ENCODE measurements at places on chromosomes 16 and 17.

GRCh38 chr17:606508-607250 lies 108.0 kb downstream of the VPS53 start:
- DNase-seq: no peak

DNA sequence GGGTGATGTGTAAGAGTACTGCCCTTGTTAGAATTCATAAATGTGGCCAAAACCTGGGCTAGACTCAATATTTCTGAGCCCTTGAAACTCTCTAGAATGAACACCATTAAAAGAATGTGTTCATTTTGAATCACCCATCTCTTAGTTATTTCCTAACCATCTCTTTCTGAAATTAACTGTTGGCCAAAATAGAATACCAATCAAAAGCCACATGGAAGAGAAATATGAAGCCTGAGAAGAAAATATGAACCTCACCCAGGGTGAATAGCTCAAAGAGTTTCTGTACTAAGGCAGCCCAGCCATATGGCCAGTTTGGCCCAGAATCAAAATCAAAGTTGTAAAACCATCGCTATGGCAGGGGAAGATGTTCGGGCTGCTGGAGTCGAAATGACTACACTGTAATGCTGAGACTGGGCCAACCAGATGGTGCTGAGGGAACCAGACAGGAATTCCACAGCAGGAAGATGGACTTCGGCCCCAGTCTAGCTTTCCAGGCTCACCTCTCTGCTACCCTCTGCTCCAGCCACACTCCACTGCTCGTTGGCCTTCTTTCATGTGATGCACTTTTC lies 154.3 kb upstream of the ZFHX3 start:
- DNase-seq: no peak

- DNase-seq: no peak
These were observed 16.1 kb downstream of the GOT2 start for GRCh38 chr16:58717994-58718393.

DNA sequence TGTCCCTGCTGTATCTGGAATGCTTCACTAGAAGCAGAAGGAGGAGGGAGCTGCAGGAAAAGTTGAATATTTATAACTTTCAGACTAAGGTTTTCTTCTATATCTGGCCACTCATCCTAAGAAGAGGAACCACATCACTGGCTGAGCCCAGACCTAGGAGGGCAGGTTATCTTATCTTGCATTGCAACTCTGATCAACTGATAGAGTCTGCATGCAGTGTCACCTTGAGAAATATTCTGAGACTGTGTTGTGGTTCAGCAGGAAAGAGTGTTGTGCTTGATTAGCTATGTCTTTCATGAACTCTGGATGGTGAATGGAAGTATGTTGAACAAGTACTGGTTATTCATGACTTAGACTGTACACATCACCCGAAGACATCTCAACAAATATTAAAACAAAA lies 460.0 kb downstream of the TOX3 start:
- DNase-seq: no peak

- DNase-seq: no peak
These were observed 2.1 kb downstream of the TAF1C start for GRCh38 chr16:84184775-84185174.

DNA sequence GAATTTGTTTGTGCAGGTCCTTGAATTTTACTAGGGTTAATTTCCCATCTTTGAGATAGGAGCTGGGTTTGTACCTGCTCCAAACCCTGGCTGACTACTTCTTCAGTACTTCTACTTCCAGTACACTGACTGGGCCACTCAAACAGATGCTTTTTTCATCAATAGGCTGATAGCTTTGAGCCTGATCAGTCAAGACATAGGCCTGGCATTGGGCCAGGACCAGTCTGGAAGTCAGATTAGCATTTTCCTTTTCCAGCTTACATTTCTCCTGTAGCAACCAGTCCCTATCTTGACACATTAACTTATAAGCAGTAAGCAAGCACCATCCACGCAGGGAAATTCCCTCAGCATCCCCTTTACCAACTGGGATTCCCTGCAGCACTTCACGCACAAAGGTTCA lies 7.5 kb upstream of the TMEM101 start:
- no peak for DNase-seq

GRCh38 chr17:71632328-71632727 lies 488.5 kb upstream of the SOX9 start:
- DNase-seq: no peak

- DNase-seq: no peak
These were observed 5.3 kb upstream of the NTN3 start for GRCh38 chr16:2465653-2466415.

- DNase-seq: no peak
These were observed 279.4 kb upstream of the ELAC2 start for GRCh38 chr17:13297183-13297582.

- peak; percentile 34 for DNase-seq
These were observed at the start of gene GPRC5B for GRCh38 chr16:19884611-19885450. Gene GPRC5B (minus strand): TSS chr16:19884848. CDS start chr16:19872845, 12,003 bp downstream.

- DNase-seq: no peak
These were observed 201.2 kb upstream of the ERCC4 start for GRCh38 chr16:13718748-13719147.

DNA sequence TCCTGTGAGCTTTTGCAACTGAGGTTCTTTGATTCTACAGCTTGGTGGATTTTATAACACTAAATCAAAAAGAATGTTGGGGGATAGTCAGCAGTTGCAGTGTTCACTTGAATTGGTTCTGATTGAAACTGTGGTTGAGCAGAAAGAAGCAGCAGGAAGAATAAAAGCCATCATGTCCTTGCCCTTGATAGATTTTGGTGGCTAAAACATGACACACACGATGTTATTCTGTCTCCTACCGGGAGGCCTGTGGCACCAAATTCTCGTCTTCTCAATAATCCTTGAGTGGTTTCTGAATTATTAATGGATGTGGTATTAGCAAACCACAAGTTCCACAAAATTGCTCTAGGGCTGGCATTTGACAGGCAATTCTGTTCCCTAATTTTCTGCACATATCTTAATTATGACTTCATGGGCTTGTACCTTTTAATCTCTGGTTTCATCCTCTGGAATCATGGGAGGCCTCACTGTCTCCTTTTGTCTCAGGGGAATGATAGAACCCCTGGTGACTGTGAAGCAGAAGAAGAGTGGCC lies 338.2 kb downstream of the SNX29 start:
- DNase-seq: no peak

DNA sequence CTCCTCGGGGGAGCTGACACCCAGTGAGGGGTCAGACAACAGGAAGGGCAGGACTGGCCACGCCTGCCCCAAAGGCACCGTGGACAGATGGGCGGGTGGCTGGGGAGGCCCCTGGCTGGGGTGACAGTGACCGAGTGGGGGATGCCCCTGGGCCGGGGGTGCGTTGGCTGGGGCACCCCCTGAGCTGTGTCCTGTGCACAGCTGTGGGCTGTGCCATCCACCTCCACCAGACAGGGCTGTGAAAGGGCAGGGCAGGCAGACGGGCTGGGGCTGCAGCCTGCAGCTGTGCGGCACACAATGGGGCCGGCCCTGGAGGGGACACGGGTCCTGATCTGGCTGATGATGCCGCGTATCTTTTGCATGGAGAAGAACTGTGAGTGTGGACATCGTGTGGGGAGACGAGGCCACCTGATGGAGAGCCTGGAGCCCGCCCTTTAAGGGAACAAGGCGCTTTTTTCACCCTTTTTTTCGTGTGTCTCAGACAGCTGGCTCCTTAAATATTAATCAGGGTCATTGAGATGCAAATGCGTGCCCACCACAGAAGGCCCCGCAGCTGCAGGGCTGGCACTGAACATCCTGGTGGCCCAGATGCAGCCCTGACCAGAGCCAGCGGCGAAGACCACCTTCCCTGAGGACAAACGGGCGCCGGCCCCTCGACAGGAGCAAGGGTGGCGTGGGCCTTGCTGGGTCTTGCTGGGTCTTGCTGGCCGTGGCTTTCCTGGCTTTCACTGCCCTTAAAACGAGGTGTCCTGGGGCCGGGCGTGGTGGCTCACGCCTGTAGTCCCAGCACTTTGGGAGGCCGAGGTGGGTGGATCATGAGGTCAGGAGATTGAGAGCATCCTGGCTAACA lies 42.4 kb upstream of the GNG13 start:
- DNase-seq: no peak

GRCh38 chr17:46984892-46985291 lies 5.8 kb upstream of the RPRML start:
- DNase-seq: no peak

DNA sequence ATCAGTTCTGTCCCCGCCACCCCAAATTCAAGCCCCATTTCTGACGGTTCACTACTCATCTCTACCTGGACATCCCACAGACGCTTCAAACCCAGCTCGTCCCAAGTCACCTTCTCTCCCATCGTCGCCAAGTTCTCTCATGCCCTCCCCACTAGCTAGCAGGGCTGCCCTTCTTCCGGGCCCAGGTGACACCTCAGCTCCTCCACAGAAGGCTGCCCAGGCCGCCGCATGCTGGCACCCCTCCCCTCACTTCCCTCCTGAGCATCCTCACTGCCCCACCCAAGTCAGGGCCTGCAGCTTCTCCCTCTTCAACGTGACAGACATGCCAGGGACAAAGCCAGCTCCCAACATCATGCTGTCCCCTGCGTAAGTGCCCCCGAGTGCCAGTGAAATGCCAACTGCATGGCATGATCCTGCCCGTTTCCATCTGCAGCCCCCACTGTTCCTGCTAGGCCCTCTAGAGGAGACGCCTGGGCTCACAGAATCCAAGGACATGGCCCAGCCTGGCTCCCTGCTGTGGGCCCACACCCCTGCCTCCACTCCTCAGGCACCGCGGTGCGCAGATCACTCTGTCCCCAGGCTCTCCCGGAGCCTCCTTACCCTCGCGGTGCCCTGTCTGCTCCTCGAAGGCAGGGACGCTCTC lies 5.9 kb downstream of the CYB561 start:
- peak; percentile 22 for DNase-seq

- no peak for DNase-seq
These were observed 4.5 kb upstream of the CLDN7 start for GRCh38 chr17:7266784-7267183.

DNA sequence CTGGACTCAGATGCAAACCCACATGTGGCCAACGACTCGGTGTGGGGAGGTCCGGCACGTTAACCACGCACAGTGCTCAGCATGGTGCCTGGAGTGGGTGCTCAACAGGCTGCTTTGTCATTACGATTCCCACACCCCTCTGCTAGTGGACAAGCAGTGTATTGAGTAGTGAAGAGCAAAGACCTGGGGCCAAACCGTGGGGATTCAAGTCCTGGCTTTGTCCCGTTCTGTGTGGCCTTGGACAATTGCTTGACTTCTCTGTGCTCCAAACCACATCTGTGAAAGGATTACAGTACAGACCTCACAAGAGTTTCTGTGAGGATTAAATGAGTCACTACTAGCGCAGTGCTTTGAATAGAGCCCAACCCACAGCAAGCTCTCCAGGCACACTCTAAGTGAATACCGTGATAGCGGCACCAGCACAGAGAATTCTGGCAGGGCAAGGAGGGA lies 33.8 kb downstream of the TRPV2 start:
- no peak for DNase-seq

GRCh38 chr17:1142561-1142971 lies 37.2 kb downstream of the ABR start:
- DNase-seq: no peak

- DNase-seq: no peak
These were observed 2.3 kb downstream of the SHISA9 start for GRCh38 chr16:12903407-12904328.

- no peak for DNase-seq
These were observed 14.7 kb upstream of the SEZ6 start for GRCh38 chr17:29020576-29020975.

DNA sequence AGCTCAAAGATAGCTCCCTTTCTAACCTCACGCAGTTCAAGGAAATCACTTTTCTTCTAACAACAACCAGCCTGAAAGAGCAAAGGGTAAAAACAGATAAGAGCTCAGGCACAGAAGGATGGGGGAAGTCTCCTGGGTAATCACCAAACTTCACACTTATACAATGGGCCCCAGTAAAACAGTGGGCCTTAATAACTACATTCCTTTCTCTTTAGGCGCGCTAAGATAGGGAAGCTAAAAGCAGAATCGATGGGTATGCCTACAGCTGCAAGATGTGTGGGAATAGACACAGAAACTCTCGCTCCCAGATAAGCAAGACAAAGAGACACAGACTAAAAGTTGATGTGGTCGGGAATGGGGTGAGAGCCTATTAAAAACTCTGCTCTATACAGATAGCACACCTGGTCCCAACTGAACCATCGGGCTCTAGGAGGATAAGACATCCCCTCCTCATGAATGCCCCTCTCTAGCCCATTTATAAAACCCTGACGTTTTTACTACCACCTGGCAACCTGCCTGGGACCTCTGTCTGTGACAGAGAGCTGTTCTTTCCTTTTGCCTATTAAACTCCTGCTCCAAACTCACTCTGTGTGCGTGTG lies 826 bp downstream of the LYZL6 start:
- no peak for DNase-seq

DNA sequence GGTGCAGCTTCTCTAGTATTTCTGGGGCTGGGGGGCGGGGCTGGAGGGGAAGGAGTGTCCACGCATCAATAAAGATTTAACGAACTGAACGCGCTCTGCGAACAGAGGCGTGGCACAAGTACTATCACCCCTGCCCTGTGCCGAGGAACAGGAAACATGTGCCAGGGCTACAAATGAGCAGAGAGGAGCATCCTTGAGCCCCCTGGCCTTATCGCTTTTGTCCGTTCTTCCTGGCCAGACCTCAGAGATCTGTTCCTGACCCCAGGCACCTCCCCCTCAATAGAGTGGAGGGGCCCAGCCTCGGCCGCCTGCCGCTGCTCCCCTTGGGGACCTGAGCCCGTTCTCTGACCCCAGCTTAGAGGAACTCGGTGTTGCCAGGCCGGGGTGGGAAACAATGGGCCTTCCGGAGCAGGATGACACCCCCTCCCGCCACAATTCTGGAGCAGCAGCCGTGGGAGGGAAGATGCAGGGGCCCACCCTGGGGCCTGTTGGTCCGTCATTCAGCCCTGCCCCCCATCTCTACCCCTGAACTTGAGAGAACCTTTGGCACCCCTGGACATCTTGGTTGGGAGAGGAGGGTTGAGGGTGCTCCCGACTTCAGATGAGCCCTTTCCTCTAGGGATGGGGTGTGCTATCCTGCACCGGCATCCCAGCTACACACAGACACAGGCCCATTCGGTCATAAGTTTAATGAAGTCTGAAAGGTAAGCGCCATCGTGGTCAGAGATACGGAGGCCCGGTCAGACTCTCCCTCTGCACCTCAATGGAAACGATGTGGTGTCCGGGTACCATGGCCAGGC lies 1.1 kb downstream of the NAA38 start:
- DNase-seq: no peak

DNA sequence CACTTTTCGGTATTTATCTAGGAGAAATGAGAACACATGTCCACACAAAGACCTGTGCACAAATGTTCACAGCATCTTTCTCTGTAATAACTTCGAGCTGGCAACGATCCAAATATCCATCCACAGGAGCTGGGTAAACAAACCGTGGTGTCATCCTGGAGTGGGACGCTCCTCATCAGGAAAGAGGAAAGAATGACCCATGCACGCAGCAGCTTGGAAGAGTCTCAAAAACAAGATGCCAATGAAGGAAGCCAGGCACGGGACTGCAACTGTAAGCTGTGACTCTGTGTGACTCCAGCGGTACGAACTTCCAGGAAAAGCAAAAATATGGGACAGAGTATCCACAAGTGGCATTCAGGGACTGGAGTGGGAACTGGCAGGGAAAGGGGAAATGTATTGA lies 36.7 kb upstream of the CIBAR2 start:
- no peak for DNase-seq

GRCh38 chr17:14050616-14051015 lies 18.7 kb upstream of the COX10 start:
- no peak for DNase-seq

- no peak for DNase-seq
These were observed 1.8 kb downstream of the ITGAX start for GRCh38 chr16:31356566-31357323.

GRCh38 chr16:67243481-67243880 lies 3.8 kb downstream of the FHOD1 start:
- DNase-seq: no peak

- no peak for DNase-seq
These were observed 3.7 kb downstream of the ADAD2 start for GRCh38 chr16:84194470-84195200.

All from effector memory CD8-positive, alpha-beta T cell (primary cell).